ENCODE measurements at places on chromosomes 13 and 19. TPM values are rescaled to one million over a fixed set of nuclear protein-coding genes. Genes with fewer than 3 reads are reported as not detected.

The COL5A3 gene
- total RNA-seq: not detected

The METTL21C gene
- total RNA-seq: not detected

The CBY2 gene
- not detected for total RNA-seq

The FXYD3 gene
- total RNA-seq: not detected

The DAND5 gene
- 0.18 TPM for total RNA-seq

The ZNF99 gene
- not detected for total RNA-seq

The TJP3 gene
- 15.1 TPM for total RNA-seq

The IL27RA gene
- total RNA-seq: 32.5 TPM

The EMC10 gene
- total RNA-seq: 104 TPM

The AP1M2 gene
- total RNA-seq: 80.7 TPM

The URAD gene
- total RNA-seq: not detected

The KLK3 gene
- not detected for total RNA-seq

The KLK7 gene
- not detected for total RNA-seq

The TMEM190 gene
- 14.0 TPM for total RNA-seq

The SULT2A1 gene
- not detected for total RNA-seq

The SMIM7 gene
- total RNA-seq: 116 TPM

The NTN5 gene
- total RNA-seq: 1.3 TPM

The FUT1 gene
- not detected for total RNA-seq

The KLK14 gene
- not detected for total RNA-seq

The LILRB2 gene
- not detected for total RNA-seq

The RASGRP4 gene
- total RNA-seq: not detected

The IGFL1 gene
- total RNA-seq: not detected

The SOHLH2 gene
- total RNA-seq: not detected

The IQCN gene
- 0.37 TPM for total RNA-seq

The ARHGAP45 gene
- 126 TPM for total RNA-seq

The FBXO27 gene
- 44.0 TPM for total RNA-seq

The NOVA2 gene
- not detected for total RNA-seq

The SSC5D gene
- total RNA-seq: 9.4 TPM

The PLA2G4C gene
- total RNA-seq: 0.92 TPM

The TECR gene
- total RNA-seq: 166 TPM

The HMG20B gene
- 131 TPM for total RNA-seq

The PTGER1 gene
- total RNA-seq: not detected

Data from G401 (cell line).